ENCODE measurements at places on chromosomes 6 and 20.

GRCh38 chr6:8865451-8865850, 430.1 kb upstream of the SLC35B3 start:
- no peak for DNase-seq

DNA sequence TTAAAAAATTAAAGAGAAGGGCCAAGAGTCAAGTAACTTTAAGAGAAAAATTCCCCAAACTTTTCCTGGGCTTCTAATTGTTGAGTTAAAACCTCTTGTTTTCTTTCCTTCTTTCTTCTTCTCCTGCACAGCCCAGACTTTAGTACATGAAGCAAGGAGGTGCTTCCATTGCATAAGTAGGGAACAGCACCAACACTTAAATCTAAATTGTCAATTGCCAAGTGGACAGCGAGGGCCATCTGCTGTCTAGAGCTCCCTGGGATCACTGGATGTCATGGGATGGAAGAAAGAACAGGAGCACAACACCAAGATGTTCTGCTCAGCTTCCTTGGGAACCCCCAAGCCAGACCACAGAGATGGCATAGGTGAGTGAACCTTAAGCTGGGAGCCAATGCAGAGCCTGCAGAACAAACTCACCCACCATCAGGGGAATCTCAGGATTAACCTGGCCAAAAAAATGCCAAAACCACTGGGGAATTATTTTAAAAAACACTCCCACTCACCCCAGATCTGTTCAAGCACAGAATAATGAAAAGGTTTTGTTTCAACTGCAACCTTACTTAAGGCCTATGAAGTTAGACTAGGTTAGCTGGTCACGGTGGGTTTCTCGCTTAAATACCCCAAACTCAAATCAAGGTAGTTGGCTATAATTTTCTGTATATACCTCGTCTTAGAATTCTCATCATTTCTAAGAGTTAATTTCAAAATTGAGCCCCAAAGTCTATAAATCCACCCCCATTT, 67.8 kb downstream of the TNFRSF21 start:
- no peak for DNase-seq

GRCh38 chr20:58709013-58709702, 16.6 kb downstream of the NPEPL1 start:
- peak; percentile 9 for DNase-seq

DNA sequence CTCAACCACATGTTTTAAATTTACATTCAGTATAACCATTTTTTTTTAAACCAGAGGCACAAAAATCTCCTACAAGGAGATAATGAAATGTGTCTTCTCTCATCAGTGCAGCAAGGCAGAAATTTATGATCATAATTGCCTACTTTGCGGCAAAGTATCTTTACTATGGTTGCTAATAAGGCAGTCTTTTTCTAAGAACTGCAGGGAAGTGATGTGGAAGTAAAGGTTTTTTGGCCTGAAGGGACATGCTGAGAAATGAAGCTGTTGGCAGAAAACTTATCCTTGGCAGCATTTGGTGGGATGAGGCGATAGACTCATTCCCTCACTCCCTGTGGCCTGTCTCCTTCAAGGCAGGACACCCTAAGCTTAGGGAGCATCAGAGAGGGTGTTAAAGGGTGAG, 48.7 kb downstream of the SCGN start:
- no peak for DNase-seq

GRCh38 chr20:11008444-11009033, 334.7 kb upstream of the JAG1 start:
- no peak for DNase-seq

- DNase-seq, result no peak
These were observed 110.1 kb downstream of the PLG start for GRCh38 chr6:160812097-160812496.

- DNase-seq, result peak; percentile 55
These were observed 14.9 kb upstream of the FAM210B start for GRCh38 chr20:56343861-56344381.

DNA sequence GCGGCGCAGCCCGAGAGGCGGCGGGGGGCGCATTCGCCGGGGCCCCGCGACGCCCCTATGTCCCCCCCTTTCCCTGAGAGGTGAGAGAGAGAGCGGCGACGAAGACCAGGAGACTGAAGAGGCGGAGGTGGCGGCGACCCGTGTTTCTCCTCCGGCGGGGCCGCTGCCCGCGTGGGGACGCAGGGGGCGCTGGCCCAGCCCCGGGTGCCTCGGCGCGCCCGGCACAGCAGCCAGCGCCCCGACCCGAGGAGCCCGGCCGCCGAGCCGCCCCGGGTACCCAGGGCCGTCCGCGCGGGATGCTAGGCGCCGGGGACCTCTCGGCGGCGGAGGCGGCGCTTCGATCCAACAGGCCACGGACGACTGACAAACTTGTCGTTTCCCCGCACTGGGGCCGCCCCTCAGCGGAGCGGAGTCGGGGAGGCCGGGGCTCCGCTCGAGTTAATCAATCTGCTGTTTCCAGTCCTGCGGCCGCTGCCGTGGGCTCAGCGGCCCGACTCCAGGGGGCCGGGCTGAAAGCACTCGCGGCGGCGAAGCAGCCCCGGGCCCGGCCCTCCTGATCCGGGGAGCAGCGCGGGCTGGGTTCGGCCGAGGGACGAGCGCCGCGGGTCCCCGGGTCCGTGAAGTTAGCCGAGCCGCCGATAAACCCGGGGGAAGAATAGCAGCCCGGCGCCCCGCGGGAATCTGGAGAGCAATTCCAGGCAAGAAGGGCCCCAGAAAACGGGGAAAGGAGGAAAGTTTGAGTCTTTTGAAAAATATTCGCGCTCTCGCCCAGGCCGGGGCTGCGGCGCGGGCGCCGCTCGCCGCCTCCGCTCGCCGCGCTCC, 631 bp downstream of the MDGA1 start:
- peak; percentile 58 for DNase-seq

DNA sequence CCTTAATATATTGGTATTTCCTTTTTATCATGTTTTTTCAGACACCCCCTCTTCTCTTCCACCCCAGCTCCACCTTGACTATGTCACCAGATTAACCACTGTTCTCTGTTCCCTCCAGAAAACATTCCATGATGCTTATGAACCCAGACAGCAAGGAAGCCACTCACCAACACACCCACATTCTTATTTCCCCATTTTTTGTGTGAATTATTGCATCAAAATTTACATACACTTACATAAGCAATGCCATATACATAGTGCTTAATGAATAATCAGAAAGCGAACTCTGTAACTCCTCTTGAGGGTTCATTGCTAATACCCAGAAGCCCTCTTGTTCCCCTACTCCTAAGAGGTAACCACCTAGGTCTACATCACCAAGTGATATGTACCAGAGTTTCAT, 182.3 kb upstream of the CDYL start:
- DNase-seq, result no peak

- DNase-seq, result no peak
These were observed 398.0 kb downstream of the DHX35 start for GRCh38 chr20:39359981-39360620.

- DNase-seq, result no peak
These were observed 169.5 kb downstream of the OTOR start for GRCh38 chr20:16917636-16918035.

DNA sequence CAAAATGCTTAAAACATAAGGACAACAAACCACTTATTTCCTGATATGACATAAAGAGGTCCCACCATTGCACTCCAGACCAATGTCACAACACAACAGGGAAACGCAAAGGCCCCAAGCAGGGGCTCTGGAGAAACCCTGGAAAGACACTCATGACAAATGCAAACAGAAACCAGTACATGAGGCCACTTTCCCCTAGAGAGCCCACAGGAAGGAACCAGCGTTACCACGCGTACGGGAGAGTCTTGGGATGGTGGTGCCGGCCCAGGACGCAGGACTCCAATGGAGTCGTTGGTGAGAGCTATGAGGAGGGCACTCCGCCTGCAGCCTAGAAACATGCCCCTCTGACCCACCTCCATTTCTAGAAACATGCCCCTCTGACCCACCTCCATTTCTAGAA, 20.2 kb downstream of the GMEB2 start:
- no peak for DNase-seq

DNA sequence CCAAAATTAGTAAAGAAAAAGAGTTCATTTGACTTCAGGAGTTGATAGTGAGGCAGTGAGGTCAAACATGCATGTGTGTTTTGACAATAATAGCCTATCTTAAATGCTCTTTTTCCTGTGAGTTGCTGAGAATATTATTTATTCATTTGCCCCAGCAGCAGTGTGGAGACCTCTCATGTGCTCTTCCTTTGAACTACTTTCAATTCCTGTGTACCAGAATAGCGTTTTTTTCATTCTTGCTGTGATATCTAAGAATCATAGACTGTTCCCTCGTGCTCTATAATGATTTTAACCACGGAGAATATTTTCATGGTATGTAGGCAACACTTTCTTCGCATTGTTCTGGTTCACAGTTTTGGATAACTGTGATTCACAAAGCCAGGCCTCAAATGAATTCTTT, 5.2 kb downstream of the CDYL start:
- DNase-seq, result no peak

- no peak for DNase-seq
These were observed 169.6 kb downstream of the COL9A1 start for GRCh38 chr6:70133246-70133645.

DNA sequence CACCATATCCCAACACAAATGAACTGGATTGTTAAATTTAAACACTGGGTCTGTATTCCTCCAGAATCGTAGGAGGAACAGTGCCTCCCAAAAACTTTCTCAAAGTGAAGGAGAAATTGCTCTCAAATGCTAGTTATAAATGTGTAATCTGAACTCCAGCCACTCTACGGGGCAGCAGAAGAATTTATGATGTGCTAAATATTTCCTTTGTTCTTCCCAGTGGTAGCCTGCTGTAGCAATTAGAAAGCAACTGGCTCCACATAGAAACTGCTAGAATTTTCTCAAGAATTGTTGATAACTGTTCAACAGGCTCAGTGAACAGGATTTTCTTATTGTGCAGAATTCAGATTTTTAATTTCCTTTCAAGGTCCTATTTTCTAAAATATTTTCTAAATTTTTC, 49.8 kb upstream of the EYA4 start:
- DNase-seq, result no peak

GRCh38 chr6:71406865-71407860, 118.6 kb downstream of the OGFRL1 start:
- DNase-seq, result no peak

DNA sequence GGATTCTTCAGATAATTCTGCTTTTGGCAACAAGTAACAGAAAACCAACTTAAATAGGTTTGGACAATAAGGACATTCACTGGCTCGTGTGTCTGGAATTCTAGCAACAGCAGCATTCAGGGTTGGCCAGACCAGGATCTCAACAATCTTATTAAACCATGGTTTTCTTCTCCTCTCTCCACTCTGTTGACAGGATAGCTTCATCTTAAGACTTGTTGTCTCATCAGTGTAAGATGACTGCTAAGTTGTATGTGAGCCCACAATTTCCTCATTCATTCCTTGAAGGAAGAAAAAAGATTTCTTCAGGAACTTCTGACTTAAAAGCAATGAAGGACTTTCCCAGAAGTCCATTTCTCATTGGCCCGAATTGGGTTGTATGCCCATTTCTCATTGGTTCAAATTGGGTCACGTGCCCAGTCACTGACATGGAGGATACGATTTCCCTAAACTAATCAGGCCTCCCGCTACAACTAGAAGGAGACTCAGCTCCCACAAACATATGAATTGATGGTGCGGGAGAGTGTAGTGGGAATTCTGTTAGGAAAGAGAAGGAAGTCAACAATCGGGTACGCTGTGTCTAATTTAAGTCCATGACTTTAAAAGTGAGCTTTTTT, 83.7 kb downstream of the SLC22A3 start:
- no peak for DNase-seq

GRCh38 chr20:11271319-11271718, 597.5 kb upstream of the JAG1 start:
- no peak for DNase-seq
